ENCODE measurements at places on chromosomes 3 and 15.

DNA sequence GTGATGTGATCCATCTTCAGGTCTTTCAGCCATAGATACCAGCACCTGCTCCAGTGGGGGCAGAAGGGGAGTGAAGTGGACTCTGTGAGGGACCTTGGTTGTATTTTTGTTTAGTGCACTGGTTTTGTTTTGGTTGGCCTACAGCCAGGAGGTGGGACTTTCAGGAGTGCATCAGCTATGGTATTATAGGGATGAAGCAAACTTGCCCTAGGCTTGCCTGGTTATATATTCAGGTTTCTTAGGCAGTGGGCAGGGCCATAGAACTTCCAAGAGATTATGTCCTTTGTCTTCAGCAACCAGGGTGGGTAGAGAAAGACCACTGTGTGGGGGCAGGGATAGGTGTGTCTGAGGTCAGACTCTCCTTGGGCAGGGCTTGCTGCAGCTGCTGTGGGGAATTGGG is 337.3 kb upstream of the SGO1 start:
- DNase-seq: no peak
- H3K36me3 ChIP-seq: no peaks in the 10 kb centered on the region
- no peaks in the 10 kb centered on the region for H3K4me1 ChIP-seq
- no peak overlapping the region for H3K4me3 ChIP-seq
- no peaks in the 10 kb centered on the region for H3K27me3 ChIP-seq

DNA sequence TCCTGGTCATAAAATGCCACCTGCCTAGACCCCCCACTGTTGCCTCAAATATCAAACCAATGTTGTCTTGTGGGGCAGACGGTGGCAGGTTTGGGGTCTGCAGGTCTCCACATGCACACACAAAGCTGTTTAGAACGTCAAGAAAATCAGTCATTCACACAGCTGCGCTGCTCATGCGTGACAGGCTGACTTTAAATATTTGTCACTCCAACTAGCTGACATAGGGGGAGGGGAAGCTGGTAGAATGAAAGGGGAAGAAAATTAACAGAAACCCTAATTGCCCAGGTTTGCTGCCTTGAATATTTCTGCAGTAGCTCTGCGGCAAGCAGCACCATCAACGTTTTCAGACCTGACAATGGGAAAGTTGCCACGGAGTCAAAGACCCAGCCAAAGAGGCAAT is 201.8 kb downstream of the ABHD5 start:
- H3K36me3 ChIP-seq: no peaks in the 10 kb centered on the region
- H3K27me3 ChIP-seq: peaks cover 2% of the 10 kb centered on the region
- H3K4me3 ChIP-seq: no peak overlapping the region
- H3K27ac ChIP-seq: no peak overlapping the region
- no peak for DNase-seq

GRCh38 chr3:77324105-77324504 is 284.2 kb downstream of the ROBO2 start:
- H3K27me3 ChIP-seq: no peaks in the 10 kb centered on the region
- DNase-seq: no peak
- H3K4me1 ChIP-seq: peaks cover 6% of the 10 kb centered on the region
- H3K4me3 ChIP-seq: no peak overlapping the region
- H3K27ac ChIP-seq: no peak overlapping the region

DNA sequence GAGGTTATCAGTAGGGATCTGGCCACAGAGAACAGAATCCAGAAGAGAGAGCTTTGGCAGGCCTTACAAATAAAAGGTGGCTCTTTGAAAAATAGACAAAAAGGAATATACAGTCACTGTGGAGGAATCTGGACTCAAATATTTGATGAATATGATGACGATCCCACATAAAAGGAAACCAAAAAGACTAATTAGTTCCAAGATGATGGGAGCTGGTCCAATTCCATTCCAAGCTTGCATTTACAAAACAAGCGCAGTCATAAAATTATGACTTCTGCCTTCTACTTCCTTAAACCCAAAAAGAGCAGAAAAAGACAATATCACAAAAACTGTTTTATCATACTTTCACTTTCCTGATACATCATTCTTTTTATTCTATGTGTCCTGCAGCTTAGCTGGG is 285.8 kb downstream of the DIPK2A start:
- no peaks in the 10 kb centered on the region for H3K36me3 ChIP-seq
- no peaks in the 10 kb centered on the region for H3K4me1 ChIP-seq
- H3K4me3 ChIP-seq: no peak overlapping the region
- no peaks in the 10 kb centered on the region for H3K27me3 ChIP-seq
- H3K27ac ChIP-seq: no peak overlapping the region

- H3K36me3 ChIP-seq: no peaks in the 10 kb centered on the region
- H3K27ac ChIP-seq: peak overlapping the region; percentile 72
Observed at GRCh38 chr3:100209948-100210771, 50.6 kb upstream of the TBC1D23 start.

- no peak overlapping the region for H3K4me3 ChIP-seq
- H3K4me1 ChIP-seq: no peaks in the 10 kb centered on the region
- H3K36me3 ChIP-seq: no peaks in the 10 kb centered on the region
- no peak overlapping the region for H3K27ac ChIP-seq
Observed at GRCh38 chr3:89783341-89783927, 676.0 kb downstream of the EPHA3 start.

DNA sequence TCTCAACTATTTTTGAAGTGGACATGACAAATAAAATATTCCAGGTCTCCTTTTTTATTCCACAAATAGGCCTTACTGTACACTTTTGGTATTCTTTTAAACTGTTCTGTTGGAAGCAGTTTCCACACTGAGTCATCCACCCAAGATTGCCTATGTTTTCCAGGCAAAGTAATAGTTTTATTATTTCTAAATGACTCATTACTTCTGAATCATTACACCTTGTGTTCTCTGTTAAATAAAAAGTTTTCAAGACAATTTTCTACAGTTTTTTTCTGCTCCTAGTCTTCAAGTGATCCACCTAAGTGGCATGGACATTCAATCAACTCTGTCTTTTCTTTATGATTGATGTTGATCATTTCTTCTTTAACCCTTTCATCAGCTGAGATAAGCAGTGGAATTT is 26.5 kb downstream of the PPP2R3A start:
- no peak for DNase-seq
- H3K36me3 ChIP-seq: no peaks in the 10 kb centered on the region
- no peaks in the 10 kb centered on the region for H3K27me3 ChIP-seq
- no peak overlapping the region for H3K27ac ChIP-seq

DNA sequence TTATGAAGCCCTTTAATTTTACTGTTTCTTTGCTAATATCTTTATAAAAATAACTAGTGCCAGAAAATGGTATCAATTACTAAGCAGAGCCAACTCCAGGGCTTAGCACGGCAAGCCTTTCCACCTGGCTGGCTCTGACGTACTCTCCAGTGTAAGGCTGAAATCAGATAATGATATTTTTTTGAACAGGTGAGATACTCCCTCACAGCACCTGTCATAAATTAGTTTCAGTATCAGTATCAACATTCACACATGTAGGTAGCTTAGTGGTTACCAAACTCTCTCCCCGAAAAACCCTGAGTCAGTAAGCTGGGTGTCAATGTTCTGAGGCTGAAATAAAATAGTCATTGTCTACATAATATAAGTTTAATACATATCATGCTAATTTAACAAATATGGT is 710.1 kb downstream of the SQOR start:
- no peaks in the 10 kb centered on the region for H3K27me3 ChIP-seq
- H3K36me3 ChIP-seq: no peaks in the 10 kb centered on the region
- no peak overlapping the region for H3K4me3 ChIP-seq
- DNase-seq: no peak
- H3K4me1 ChIP-seq: no peaks in the 10 kb centered on the region
- H3K27ac ChIP-seq: no peak overlapping the region

DNA sequence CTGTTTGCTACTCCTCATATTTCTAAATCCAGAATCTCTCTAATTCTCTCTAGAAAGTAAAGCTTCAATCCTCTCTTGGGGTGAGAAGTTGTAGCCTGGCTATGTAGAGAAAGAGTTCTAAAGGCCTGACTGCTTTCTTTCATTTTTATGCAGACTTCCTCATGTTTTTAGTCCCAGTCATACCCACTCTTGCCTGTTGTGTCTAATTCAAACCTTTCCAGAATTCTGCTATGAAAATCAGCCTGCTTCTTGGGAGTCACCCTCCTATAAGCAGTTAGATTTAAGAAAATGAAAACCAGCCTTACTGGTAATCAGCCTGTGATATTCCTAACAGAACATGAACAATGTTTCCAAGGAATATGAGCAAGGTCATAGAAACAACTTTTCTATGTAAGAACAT is 14.8 kb upstream of the ZNF639 start:
- no peaks in the 10 kb centered on the region for H3K27me3 ChIP-seq
- no peak for DNase-seq
- H3K4me3 ChIP-seq: no peak overlapping the region
- H3K4me1 ChIP-seq: no peaks in the 10 kb centered on the region

DNA sequence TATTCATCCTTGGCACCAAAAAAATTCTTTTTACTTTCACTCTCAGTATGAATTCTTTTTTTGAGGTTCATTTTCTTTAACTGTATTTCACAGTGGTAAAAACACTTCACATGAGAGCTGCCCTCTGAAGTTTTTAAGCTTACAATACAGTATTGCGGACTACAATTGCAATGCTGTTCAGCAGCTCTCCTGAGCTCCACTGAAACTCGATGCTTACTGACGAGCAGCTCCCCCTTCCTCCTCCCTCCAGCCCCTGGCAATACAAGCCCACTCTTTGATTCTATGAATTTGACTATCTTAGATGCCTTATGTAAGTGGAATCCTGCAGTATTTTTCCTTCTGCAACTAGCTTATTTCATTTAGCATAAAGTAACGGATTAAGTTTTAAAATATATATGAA is 183.4 kb downstream of the ADAMTS17 start:
- no peak for DNase-seq
- no peaks in the 10 kb centered on the region for H3K4me1 ChIP-seq
- H3K27ac ChIP-seq: no peak overlapping the region
- no peaks in the 10 kb centered on the region for H3K36me3 ChIP-seq
- no peaks in the 10 kb centered on the region for H3K27me3 ChIP-seq
- no peak overlapping the region for H3K4me3 ChIP-seq

DNA sequence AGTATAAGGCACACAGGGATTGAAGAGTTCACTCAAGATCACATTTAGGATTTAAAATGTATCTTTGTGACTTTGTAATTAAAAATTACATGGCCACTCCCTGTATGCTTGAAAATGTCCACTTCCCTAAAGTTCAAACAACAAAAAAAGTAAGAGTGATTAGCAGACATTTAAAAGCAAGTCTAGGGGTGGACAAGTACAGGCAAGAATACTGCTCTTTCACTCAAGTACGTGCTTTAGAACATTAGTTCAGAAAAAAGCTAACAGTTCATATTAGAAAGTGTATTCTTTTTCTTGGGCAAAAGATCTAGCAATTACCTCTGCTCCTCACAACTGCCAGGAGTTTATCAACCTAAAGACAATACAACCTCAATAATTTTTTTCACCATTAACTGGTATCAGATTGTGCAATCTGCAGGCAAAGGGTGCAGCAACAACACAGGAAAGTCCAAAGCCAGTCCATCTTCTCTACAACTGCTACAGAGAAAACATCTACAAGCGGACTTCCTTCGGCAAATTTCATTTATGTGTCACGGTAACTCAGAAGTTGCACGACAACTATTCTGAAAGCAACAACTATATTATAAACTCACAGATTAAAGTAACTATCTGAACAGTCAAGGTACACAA is 18.1 kb downstream of the CHSY1 start:
- no peak for DNase-seq
- H3K27me3 ChIP-seq: no peaks in the 10 kb centered on the region
- H3K27ac ChIP-seq: no peak overlapping the region
- peaks cover 37% of the 10 kb centered on the region for H3K4me1 ChIP-seq

Data from suprapubic skin (tissue), 4 donors.